ENCODE measurements at places on chromosomes 2 and 18. TPM values are rescaled to one million over a fixed set of nuclear protein-coding genes. Genes with fewer than 3 reads are reported as not detected.

SCTR gene
- total RNA-seq: 3.7 TPM

MEP1B gene
- not detected for total RNA-seq

CCDC178 gene
- 2.9 TPM for total RNA-seq

ANKRD30B gene
- total RNA-seq: not detected

NGEF gene
- 1.7 TPM for total RNA-seq

POMC gene
- 7.8 TPM for total RNA-seq

POTEI gene
- 0.06 TPM for total RNA-seq

RAB6D gene
- not detected for total RNA-seq

TLX2 gene
- total RNA-seq: not detected

REG1B gene
- total RNA-seq: not detected

USP40 gene
- 54.5 TPM for total RNA-seq

LYPD6 gene
- 13.4 TPM for total RNA-seq

ACVR2A gene
- total RNA-seq: 28.1 TPM

MC5R gene
- total RNA-seq: 0.47 TPM

HSBP1L1 gene
- total RNA-seq: 13.0 TPM

HMSD gene
- total RNA-seq: 0.18 TPM

ASXL3 gene
- 13.4 TPM for total RNA-seq

TMEM163 gene
- 0.64 TPM for total RNA-seq

SERPINB11 gene
- not detected for total RNA-seq

MARCHF4 gene
- total RNA-seq: 0.06 TPM

ZNF519 gene
- 12.6 TPM for total RNA-seq

CRYBA2 gene
- total RNA-seq: not detected

DLGAP1 gene
- total RNA-seq: 5.5 TPM

CIAO1 gene
- total RNA-seq: 184 TPM

GKN1 gene
- total RNA-seq: not detected

ACTG2 gene
- 2.6 TPM for total RNA-seq

GNAL gene
- 1.8 TPM for total RNA-seq

ALK gene
- total RNA-seq: 0.29 TPM

REG3G gene
- total RNA-seq: not detected

All from metanephros (tissue), 2 donors.